Uterus (tissue), 4 donors: ENCODE measurements at places on chromosomes 16 and 17.

DNA sequence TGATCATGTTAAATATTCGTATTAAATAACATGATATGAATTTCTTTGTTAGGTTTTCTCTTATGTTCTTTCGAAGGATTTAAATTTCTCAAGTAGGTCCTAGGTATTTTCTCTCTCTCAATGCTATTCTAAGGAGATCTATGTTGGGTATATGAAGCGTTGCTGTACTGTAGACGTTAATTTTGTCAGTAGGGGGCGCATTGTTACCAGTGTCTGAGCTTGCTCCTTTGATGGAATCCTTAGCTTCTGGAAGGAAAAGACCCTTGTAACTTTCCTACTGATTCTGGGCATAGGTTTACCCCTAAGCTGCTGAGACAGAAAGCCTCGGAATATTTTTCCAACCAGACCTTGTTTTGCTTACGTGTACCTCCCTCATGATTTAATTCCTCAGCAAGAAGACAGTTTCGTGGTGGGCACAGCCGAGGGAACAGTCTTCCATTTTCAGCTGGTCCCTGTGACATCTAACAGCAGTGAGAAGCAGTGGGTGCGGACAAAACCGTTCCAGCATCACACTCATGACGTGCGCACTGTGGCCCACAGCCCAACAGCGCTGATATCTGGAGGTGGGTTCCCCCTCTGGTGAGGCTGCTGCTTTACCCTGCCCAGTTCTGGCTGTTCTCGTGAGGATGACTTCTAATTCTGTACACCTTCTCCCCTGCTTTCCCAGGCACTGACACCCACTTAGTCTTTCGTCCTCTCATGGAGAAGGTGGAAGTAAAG lies 17.9 kb downstream of the UTP4 start:
- peak; percentile 43 for DNase-seq

DNA sequence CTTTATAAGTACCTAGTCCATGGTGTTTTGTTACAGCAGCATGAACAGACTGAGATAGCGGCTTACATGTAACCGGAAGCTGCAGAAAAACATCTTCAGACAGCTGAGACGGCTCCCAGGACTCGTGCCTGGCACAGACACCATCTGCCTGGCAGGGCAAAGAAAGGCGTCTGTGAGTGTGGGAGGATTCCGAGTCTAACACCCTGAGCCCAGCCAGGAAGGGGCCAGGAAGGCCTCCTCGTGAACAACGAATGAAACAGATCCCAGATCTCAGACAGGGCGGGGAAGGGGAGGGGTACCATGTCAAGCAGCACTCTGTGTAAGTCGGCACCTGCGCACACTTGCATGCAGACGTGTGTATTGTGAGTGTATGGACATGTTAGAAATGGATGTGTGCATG lies 4.4 kb upstream of the CSNK1D start:
- no peak for DNase-seq

DNA sequence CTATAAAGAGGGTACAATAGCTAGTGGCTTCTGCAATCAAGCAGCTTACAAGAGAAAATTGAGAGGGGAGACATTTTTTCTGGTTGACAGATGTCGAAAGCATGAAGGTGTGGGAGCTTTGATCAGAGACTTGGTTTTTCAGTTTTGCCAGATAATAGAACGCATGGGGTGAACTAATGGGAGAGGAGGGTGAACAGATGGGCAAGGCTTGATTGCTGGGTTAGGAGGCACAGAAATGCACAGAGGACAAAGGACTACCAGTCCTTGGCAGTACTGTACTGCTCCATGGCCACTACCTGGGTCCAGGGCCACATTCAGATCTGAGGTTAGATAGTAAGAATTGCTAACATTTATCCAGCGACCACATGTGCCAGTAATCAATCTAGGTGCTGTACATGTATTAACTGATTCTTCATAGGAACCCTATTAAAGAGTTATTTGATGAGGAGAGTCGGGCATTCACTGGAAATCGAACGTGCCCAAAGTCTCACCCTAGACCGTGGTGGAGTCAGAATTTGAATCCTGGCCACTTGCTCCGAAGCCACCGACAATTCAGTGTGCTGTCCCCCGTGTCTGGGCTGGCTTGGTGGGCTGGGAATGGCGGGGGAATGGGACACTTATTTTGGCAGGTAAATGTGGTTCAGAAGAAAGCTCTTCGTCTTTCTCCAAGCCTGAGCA lies 873 bp upstream of the KSR1 start:
- no peak for DNase-seq

DNA sequence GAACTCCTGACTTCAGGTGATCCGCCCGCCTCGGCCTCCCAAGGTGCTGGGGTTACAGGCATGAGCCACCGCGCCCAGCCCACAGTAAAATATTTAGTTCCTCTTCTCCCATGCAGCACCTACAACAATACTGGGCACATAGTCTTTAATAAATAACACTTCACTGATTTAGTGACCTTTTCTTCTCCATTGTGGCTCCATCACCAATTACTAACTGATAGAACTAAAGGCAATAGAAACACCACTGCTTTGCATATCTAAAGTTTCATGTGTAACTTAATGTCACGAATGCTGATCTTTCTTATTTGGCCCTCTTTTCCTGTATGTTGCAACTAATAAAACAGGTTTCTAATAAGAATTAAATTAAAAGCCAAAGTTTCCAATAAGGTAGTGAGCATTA lies 38.9 kb downstream of the TRIM37 start:
- DNase-seq = no peak

DNA sequence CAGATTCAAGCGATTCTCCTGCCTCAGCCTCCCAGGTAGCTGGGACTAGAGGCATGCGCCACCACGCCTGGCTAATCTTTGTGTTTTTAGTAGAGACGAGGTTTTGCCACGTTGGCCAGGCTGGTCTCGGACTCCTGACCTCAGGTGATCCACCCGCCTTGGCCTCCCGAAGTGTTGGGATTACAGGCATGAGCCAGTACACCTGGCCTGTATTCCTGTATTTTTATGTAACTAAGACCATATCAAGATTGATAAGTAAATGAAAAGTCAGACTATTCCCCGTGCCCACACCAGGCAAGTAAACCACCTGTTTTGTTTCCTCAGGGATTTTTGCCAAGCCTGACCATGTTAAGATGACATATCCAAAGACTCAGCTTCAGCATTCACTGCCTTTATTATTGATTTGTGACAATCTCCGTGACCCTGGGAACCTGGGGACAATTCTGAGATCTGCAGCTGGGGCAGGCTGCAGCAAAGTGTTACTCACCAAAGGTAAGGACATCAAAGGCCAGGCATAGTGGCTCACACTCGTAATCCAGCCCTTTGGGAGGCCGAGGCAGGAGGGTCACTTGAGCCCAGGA lies 5.6 kb downstream of the MRM3 start:
- no peak for DNase-seq

GRCh38 chr17:67377488-67378453 lies 690 bp downstream of the PITPNC1 start:
- peak; percentile 47 for DNase-seq

- no peak for DNase-seq
These were observed 3.1 kb upstream of the C16orf74 start for GRCh38 chr16:85753976-85754375.

- peak; percentile 72 for DNase-seq
These were observed 9.8 kb upstream of the TEX19 start for GRCh38 chr17:82349287-82349701.

DNA sequence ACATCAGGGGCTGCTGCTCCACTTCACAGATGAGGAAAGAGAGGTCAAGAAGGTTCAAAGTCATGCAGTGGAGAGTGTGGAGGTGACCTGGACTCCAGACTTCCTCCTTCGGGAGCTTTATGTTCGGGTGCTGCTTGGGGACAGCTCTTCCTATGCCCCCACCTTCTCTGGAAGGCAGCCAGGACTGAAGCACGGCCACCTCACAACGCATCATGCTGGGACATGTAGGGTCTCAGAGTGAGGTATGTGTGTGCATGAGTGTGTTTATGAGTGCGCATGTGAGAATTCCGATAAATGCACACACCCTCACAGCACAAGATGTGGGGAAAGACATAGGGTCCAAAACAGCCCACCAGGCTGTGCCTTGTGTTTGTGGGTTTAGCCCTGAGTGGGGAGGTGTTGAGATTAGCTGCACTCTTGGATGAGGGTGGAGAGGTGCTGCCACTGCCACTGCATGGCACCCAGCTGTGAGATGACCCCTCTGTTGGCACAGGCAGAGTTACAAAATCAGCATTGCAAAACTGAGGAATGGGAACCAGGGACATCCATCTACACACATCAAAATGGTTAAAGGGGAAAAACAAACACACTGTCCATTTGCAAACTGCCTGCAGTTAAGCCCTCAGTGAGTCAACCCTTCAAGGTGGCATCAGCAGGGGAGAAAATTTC lies 367.4 kb downstream of the SEC14L1 start:
- peak; percentile 7 for DNase-seq

- DNase-seq = peak; percentile 19
These were observed 204.5 kb upstream of the RPL38 start for GRCh38 chr17:73998653-73999645.
